ENCODE measurements at places on chromosomes 4 and X.

DNA sequence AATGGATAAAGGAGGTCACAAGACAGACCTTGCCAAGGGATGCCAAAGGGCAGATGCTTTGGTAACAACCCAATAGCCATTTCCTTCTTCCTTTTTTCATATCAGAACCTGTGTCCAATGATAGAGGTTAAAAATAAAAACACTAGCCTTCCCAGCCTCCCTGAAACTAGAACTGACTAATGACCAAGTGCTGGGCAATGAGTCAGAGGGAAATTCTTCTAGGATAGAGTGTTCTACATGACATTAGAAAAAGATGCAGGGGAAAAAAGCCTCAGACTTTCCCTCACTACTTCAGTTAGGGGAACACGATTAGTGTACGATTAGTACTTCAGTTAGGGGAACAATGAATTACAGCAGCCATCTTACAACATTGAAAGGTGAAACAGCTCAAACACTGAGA is 29.3 kb upstream of the FAM47C start:
- DNase-seq: no peak

DNA sequence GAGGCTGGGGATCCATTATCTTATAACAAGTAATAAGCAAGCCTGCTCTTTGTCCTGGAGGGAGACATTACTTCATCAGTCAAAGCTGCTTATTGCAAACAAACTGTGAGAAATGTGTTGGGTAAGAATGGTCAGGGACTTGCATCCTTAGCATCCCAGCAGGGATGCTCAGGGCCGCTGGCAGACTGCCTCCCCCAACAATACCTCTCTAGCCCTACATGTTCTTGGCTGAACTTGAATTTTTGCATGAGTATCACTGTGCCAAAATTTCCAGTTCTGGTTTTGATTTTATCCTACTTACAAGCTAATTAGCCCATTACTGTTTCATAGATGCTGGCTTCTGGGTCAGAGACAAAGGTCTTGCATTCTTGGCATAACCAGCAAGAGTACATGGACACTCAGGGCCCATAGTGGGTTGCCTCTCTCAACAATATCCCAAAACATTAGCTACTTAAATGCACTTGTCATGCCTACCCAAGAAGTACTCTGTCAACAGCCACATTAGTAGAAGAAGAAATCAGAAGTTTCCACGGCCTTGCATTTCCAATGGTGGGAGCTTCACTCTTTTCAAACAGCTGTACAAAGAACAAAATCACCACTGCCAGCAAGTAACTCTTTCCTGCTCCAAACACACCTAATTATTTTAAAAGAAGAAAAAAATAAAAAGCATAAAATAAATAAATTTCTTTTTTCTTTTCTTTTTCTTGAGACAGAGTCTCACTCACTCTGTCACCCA is 41.9 kb upstream of the NEUROG2 start:
- no peak for DNase-seq

- no peak for DNase-seq
Measured at GRCh38 chr4:8838961-8839431, 32.6 kb downstream of the HMX1 start.

DNA sequence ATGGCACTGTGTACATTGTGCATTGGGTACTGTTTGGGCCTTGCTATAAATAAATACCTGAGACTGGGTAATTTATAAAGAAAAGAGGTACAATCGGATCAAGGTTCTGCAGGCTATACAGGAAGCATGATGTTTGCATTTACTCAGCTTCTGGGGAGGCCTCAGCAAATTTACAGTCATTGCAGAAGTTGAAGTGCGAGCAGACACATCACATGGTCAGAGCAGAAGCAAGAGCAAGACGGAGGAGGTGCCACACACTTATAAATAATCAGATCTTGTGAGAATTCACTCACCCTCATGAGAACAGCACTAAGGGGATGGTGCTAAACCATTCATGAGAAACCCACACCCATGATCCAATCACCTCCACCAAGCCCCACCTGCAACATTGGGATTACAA is 505.0 kb downstream of the ARAP2 start:
- no peak for DNase-seq

- no peak for DNase-seq
Measured at GRCh38 chr4:147799986-147800555, 68.2 kb downstream of the ARHGAP10 start.

GRCh38 chr4:179472164-179472563 is 2029.9 kb upstream of the AGA start:
- DNase-seq: no peak

DNA sequence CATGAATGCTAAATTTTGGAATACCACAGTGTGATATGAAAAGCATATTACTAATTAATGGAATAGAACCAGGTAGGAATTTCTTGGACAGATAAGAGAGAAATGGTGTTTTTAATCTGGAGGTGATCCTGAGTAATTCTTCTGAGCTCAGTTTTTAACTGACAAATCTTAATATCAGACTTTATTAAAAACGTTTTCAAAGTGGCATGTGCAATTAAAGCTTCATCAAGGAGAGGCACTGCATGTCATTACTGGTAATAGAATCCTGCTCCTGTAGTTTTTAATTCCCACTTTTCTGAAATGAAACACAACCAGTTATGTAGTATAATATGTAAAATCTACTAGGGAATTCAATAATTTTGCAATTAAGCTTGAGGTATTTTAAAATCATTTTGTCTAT is 7.0 kb upstream of the PTTG2 start:
- DNase-seq: no peak

GRCh38 chrX:65976161-65976560 is 63.7 kb downstream of the VSIG4 start:
- no peak for DNase-seq

- DNase-seq: no peak
Measured at GRCh38 chrX:6460893-6461490, 73.9 kb downstream of the VCX3A start.

DNA sequence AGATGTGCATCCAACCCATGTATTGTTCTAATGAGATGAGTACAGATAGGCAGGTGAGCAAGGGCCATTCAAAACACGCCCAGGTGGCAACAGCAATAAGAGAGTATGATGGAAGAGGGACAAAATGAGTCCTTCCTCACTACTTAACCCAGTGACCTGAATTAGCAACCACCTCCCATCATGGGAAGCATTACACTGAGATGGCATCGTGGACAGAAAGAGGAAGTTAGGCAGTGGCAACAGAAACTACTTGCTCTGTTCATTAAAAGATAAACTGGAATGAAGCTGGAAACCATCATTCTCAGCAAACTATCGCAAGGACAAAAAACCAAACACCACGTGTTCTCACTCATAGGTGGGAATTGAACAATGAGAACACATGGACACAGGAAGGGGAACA is 17.2 kb downstream of the RXFP1 start:
- no peak for DNase-seq

DNA sequence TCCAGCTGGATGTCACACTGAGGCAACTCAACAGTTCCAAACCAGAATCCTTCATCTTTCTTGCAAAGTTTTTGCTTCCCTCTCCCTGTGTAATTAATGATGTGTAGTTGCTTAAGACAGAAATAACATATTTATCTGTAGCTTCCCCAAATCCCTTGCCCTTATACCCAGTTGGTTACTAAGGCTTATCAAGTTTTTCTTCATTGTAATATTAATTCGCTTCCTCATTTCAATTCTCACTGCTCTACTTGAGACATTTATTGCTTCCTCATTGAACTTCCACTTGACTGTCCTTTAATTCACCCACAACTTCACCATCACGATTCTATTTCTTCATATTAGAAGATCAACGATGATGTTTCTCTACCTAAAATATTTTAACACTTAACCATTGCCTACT is 386.6 kb upstream of the CPEB2 start:
- no peak for DNase-seq

DNA sequence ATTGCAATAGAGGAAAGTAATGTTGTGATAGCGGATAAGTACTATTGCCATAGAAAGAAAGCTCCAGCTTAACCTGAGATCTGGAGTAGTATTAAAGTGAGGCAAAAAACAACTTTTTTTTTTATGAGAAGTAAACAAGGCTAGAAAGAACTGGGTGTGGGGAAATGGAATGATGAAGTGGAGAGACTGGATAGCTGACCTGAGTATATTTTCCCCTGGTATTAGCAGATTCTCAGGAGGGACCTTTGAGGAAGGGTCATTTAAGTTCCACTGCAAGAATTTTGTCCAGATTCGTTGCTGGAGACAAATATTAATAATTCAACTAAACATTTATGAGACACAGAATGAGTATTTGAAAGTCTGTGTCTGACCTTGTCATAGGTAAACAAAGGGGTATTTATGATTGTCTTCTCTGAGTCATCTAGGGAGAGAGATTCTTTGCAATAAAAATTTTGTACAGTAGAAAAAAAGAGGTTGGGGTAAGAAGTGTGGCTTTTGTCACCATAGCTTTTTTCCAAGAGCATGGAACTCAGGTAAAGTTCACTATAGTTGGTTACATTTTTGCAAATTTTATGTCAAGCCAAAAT is 2095.9 kb downstream of the ARAP2 start:
- DNase-seq: no peak
